GM18507 (cell line): ENCODE measurements at places on chromosomes 7 and 10.

DNA sequence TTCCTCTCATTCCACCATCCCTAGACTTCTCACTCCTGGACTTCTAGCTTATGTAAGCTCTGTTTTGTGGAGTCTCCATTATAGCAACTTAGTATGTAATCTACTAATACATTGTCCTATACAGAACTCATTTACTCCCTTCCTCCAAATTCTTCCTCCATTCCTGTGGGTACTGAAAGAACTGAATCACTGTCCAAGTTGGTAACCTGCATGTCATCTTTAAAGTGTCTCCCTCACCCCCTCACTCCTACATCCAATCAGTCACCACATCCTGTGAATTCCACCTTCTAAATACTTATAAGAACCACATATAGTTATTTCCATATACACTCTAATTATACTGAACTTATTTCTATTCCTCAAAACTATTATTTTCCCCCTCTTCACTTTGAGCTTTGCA, 20.3 kb downstream of the AASS start:
- no peak for DNase-seq

GRCh38 chr7:149415391-149416071, 45.3 kb downstream of the ZNF777 start:
- DNase-seq = no peak

GRCh38 chr7:158573310-158573709, 14.3 kb downstream of the PTPRN2 start:
- DNase-seq = no peak

DNA sequence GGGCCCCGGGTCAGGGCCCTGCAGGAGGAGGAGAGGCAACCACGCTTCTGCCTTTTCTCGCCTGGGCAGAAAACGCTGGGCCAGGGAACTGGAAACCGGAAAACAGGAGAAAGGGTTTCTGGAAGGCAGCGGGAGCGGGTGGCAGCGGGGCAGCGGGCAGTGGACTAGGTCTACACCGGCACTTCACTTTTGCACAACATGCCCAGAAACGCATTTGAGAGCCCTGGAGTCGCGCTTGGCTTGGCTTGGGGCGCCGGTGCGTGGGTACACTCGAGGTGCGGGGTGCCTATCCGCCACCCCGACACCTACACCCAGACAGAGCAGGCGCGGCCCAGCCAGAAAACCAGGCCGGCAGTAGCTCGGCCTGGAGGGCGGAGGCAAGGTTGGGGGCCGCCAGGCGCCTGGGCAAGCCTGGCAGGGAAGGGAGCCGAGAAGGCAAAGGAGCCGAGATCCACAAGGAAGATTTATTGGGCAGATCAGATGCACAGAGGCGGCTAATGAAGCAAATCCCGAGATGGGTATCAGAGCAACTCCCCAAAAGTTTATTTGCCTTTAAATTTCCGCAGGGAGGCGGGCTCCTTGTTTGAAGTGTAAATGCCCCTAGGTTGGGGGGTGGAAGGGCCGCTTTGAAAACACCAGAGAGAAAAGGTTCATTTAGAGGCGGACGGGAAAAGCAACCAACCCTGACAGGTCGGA, 3.2 kb upstream of the PAX2 start:
- no peak for DNase-seq

- DNase-seq = no peak
Observed at GRCh38 chr10:123761038-123761428, 94.9 kb downstream of the GPR26 start.

DNA sequence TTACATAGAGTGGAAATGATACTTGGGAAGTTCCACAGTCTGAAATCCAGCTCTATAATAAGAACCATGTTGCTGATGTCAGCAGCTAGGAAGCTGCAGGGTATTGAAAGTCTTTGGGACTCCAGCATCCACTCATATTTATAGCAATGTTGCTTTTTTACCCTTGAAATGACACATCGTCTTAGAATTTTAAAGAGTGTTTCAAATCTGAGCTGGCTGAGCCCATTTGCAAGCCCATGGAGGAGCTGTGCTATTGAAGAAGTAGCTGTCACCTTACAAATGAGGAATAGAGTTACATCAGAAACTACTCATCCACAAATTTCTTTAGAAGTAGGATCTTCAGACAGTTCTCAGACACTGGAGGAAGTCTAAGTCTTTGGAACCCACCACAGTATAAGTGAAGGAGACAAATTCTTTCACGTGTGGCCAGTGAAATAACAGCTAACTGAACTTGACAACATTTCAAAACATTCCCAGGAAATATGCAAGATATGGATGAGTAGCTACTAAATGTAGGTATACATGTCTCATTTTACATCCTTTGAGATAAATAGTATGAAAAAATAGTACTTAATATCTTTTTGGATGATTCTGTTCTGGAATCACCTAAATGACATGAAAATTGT, 203.6 kb downstream of the ZNF365 start:
- DNase-seq = no peak

GRCh38 chr7:69764147-69764546, 165.9 kb downstream of the AUTS2 start:
- no peak for DNase-seq

DNA sequence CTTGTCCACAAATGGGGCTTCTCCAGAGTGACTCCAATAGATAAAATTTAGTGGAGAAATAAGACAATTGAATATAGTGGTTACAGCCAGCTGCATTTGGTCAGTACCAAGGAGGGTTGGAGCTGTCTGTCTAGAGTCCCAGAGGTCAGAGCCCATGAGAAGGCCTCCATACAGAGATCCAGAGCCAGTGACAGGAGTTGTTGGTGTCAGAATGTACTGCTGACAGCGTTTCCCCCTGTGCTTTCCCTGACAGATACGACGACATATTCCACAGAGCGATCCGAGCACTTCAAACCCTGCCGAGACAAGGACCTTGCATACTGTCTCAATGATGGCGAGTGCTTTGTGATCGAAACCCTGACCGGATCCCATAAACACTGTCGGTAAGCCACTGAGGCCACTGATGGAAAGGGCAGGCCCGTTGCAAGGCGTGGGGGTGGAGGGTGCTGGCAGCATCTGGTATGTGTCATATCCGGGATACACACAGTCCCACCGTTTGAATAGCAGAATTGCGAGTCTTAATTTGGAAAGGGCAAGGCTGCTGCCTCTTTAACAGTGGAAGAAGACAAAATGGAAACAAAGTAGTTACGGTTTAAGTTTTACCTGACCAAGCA, 483.6 kb downstream of the NRG3 start:
- no peak for DNase-seq
